ENCODE measurements at places on chromosomes 12 and 14.
A peak's percentile ranks its signal among the peaks of the same experiment; 100 is the strongest.

GRCh38 chr12:43571885-43572284, 19.9 kb upstream of the ADAMTS20 start:
- no peak for DNase-seq

DNA sequence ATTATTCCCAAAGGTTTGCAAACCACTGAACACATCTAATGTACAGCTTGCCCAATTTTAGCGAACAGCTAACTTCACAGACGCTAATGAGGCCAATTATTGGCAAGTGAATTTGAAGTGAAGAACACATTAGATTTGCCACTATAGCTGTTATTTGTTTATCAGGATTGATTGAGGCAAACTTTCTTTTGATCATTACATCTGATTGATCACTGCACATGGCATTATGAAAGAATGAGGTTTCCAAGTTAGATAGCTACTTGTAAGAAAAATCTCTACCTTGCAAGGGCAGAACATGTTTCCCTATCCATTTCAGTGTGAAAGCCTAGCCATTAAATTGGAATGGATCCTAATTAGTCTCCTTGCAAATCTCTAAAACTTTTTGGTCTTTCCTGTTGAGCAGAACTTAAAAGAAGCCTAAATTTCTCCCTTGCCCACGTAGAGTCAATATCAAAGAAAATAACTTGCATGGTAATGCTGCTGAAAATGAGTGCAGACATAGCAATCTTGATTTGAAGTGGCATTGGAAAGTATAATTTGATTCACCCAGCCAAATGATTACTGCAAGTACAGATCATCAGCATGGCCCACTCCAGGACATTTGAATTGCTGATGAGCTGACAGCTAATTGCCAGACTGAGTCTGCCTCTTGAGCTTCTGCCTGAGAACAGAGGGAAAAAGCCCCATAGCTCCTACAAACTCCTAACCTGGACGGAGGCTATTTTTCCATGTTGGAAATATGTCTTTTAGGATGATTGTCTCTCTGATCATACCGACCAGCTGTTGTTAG, 98.6 kb downstream of the TPH2 start:
- DNase-seq, result no peak

GRCh38 chr12:48183091-48183875, at the start of gene CCDC184:
Gene CCDC184 (plus strand): TSS chr12:48183644. CDS start chr12:48184123, 479 bp downstream.
- DNase-seq, result peak; percentile 69

- DNase-seq, result no peak
Observed at GRCh38 chr14:19851365-19851764, 23.6 kb upstream of the OR4K2 start.

DNA sequence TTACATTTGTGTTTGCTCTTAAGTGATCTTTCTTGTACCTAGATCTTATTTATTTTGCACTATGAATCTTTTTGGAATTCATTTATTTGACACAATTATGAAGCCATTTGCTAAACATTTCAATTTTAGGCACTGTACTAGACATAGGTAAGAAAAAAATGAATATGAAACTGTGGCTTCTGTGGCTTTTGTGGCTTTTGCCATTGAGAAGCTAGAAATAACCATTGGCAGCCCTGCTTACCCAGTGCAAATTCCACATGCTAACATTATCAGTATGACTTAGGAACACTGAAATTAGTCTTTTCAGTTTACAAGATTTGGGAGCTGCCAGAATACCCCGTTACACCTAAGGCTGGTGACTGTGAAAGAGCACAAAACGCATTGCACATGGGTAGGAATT, 60.1 kb downstream of the FSCB start:
- DNase-seq, result no peak

DNA sequence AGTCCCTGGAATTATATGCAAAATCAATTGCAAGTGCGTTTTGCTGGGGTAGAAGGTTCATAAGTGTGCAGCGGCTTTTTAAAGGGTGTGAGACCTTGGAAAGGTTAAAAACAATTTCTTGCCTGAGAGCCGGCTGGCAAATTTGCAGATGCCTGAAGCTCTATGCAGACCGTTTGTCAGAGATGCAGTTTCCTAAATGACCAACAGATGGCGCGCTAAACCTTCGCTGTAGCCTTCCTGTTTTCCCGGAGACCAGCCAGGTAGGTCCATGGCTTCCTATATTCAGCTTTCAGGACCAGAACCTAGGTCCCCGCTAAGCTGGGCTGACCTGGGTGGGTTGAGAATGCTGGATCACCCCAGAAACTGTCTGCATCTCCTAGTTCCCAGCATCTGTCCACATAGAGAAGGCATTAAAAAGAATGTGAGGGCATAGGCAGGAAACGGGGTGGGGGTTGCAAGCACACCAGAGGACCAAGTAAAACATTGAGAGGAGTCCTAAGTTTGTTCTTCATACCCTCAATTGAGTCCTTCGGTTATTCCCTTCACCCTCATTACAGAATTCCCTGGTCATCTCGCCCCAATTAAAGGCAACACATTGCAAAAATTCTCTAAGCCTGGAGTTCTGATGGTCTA, 5.7 kb upstream of the NOS1 start:
- peak; percentile 68 for DNase-seq

DNA sequence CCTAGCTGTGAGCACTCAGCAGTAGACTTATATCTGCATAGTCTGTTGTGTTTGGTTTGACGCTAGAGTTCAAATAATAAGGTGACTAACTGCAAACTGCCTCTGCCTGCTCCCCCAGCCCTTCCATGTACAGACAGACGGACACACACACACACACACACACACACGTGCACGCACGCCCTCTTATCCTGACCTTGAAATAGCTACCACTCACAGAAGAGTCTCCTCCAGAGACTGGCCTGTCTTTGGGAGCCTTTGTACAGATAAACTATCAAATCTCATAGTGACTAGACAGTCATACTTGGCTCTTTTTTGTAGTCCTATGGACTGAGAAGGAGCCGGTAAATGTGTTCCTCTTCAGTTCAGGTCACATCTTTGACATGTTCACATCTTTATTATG, 158.4 kb downstream of the FBXL14 start:
- DNase-seq, result no peak

- no peak for DNase-seq
Observed at GRCh38 chr14:46985529-46986380, 334.2 kb upstream of the RPL10L start.

DNA sequence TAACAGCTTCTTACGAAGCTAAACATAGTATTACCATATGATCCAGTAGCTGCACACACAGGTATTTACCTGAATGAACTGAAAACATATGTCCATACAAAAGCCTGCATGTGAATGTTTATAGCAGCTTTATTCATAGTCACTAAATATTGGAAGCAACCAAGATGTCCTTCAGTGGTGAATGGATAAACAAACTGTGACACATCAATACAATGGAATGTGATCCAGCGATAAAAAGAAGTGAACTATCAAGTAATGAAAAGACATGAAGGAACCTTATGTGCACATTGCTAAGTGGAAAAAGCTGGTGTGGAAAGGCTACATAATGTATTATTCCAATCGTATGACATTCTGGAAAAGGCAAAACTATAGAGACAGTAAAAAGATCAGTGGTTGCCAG, 38.1 kb upstream of the JDP2 start:
- no peak for DNase-seq

- DNase-seq, result no peak
Observed at GRCh38 chr12:48881686-48882314, 16.1 kb upstream of the RND1 start.

DNA sequence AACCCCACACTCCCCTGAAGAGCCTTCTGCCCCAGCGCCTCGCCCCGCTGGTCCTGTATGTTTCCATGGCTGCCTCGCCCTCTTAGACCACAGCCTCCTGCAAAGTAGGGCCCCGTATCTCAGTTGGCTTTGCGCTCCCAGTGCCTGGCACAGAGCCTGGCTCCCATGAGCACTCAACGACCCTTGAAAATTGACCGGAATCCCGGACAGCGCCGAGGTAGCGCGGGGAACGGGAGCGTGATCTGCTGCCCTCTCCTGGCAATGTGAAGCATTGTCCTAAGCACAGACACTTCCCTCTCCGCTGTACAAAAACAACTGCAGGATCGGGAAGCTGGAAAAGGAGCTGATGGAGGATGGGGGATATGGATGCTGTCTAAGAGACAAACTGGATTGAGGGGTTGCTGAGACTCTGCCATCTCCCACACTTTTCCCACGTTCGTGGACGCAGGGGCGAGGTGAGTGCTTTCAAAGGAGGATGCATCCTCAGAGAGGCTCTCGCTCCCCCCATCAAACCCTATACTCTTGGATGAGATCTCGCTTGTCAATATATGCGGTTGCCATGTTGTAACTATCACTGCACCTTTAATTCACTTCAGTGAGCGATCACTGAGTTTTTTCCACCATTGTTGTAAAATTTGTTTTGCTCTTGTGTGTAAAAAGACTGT, 10.7 kb upstream of the FKBP4 start:
- peak; percentile 60 for DNase-seq

- DNase-seq, result no peak
Observed at GRCh38 chr12:74393272-74393671, 144.4 kb upstream of the ATXN7L3B start.

DNA sequence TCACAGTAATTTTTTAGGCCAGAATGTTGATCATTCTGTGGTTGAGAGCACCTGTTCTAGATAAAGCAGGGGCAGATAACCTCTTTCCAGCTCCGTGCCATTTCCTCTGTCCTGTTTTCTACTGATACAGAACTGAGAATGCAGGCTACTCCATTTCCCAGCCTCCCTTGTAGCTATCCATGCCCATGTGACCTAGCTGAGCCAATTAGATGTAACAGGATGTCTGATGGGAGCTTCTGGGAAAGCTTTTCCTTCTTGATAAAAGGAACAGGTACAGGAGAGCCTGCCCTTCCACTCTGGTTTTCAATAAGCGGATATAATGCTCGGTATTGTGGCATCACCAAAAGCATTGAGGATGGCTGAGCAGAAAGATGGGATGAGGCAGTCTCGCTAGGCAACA, 54.2 kb downstream of the LRRC74A start:
- DNase-seq, result no peak

- no peak for DNase-seq
Observed at GRCh38 chr12:32131666-32132065, 25.0 kb downstream of the BICD1 start.

DNA sequence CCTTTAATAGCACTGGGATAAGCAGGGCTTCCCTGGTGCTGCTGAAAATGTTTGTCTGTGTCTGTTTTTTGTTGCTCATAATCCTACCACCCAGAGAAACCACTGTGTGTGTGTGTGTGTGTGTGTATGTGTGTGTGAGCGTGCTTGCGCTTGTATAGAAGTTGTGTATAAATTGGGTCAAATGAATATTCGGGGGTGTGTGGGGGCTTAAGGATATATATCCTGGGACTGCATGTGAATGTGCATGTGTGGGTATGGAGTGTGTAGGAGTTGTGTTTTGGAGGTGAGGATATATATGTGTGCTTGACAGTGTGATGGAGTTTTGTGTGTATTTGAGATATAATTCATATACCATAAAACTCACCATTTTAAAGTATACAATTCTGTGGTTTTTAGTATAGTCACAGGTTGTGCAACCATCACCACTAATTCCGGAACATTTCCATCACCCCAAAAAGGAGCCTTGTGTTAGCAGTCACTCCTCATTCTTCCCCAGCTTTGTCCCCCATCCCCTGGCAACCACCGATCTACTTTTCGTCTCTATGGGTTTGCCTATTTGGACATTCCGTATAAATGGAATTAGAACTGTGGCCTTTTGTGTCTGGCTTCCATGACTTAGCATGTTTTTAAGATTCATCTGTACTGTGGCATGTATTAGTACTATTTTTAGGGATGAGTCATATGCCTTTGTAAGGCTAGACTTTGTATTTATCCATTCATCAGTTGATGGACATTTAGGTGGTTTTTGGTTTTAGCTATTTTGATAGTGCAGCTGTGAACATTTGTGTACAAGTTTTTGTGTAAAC, 25.6 kb downstream of the TCTN1 start:
- no peak for DNase-seq

GRCh38 chr14:99870617-99871016, 77.4 kb downstream of the EML1 start:
- no peak for DNase-seq

DNA sequence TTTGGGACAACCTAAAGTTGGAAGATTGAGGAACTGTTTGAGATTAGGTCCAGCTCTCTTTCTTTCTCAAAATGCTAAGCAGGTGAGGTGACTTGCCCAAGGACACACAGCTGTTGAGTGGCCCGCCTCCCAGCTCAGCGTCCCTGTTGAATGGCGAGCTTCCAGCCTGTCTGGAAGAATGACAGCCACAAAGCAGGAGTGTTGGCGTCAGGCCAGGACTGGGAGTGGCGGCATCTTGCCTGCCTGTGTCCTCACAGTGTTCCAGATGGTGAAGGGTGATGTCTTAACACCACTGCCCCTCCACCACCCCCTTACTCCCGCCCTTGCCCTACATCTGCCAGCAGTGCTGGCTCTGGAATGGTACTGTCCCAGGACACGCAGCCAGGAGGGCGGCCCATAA, 4.4 kb upstream of the CEBPE start:
- DNase-seq, result no peak

DNA sequence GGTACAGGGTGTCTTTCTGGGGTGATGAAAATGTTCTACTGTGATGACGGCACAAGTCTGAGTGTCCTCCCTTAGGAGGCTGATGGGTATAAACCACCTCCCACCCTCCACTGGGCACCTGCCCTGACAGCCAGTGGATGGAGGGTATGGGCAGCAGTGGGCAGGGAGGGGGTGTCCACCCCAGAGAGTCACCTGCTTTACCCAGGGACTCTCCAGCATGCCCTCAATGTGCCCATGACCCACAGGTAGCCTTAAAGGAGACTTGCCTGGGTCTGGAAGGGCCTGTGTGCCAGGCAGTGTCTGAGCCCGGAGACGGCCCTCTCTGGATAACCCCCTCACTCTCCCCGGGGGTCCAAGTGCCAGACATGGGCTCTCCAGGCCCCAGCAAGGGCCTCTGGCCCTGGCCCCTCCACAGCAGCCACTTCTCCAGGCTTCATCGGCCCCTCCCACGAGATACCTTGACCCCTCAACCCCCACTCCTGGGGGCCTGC, 38.8 kb downstream of the CCNK start:
- DNase-seq, result no peak

DNA sequence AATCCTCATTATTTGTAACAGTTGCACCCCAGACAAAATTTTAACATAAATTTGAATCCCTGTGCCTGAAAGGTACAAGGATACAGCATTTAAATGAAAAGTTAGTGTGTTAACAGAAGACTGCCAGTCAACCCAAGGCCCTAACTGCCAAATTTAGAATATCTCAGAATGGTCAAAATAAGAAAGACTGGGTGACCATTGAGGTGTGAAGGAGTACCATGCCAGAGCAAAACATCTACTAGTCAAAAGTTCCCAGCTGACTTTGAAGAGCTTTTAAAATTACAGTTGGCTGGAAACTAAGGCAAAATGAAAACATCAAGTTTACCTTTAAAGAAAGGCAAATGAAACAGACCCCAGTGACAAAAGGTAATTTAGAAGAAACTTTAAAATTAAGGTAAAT, 18.4 kb downstream of the SAV1 start:
- no peak for DNase-seq

DNA sequence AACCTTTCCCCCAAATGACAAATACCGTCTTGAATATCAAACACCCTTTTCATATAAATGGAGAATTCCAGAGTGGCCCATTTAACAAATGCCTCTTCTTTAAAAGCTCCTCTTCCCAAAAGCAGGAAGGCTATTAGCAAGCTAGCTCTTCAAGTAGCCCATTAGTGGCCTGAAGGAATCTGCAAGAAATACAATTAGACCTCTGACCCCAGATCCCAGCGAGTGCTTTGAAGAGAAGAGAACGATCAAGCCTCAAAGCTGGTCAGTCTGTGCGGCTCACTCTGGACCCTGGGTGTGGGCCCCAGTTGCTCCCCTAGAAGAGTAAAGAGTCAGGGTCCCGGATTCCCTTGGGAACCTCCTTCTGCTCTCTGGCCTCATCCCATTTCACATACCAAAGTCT, 325.6 kb downstream of the NUAK1 start:
- DNase-seq, result no peak

- no peak for DNase-seq
Observed at GRCh38 chr14:25396128-25396527, 346.2 kb upstream of the STXBP6 start.

- no peak for DNase-seq
Observed at GRCh38 chr12:2555487-2556082, 239.2 kb upstream of the FKBP4 start.

All from stimulated activated naive CD8-positive, alpha-beta T cell treated with anti-CD3 and anti-CD28 coated beads, Interleukin-15, Interleukin-2, amounts not matched to agents 100 U/mL and 50 U/mL, for 24 hours (primary cell).